T-helper 2 cell treated with Interferon-gamma antibody and Interleukin-4, amounts not matched to agents 5 μg/mL and 100 μg/mL, for 36 hours (primary cell): ENCODE measurements at places on chromosomes 1 and 21.

- DNase-seq: no peak
Measured at GRCh38 chr1:75334876-75335389, 200.7 kb downstream of the LHX8 start.

DNA sequence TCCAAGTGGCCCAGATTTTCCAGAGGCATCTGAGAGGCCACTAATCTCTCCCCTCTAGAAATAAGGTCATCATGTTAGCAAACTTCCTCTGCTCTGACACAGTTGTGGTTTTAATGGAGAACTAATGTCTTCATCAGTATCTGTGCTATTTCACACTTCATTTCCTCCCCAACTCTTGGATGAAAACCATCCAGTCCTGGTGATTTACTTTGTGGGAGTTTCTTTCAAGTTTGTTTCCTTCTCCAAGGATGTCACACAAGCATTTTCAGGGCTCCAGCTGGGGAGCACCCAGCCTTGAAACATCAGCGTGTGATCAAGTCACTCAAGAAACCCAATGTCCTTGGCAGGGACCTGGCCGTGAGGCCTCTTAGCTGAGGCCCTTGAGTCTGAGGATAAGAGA, 38.8 kb downstream of the TBX15 start:
- no peak for DNase-seq

GRCh38 chr1:223747838-223748335, 35.5 kb downstream of the CAPN2 start:
- DNase-seq: no peak

- DNase-seq: peak; percentile 15
Measured at GRCh38 chr1:13228343-13228781, 2.4 kb upstream of the PRAMEF18 start.

- no peak for DNase-seq
Measured at GRCh38 chr1:187237542-187237941, 408.8 kb downstream of the PLA2G4A start.

- DNase-seq: no peak
Measured at GRCh38 chr21:18253799-18254198, 9.2 kb downstream of the CHODL start.

GRCh38 chr1:38207275-38207674, 160.7 kb upstream of the POU3F1 start:
- no peak for DNase-seq

DNA sequence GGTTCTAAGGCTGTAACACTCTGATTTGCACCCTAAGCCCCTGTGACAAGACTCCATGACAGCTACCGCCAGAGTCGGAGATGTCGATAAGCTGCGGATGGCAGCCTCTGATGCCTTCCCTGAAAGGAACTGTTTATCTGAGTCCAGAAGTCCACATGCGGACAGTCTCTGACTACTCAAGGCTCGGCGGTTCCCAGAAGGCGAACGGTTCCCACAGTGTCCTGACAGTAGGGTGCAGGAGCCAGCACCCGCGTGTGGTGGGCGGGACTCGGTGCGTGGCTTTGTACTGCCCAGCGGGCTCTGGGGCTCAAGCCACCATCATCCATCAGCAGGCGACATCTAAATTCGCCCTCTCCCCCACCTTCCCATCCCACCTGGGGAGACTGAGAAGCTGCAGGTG, 30.7 kb downstream of the LRP8 start:
- DNase-seq: no peak

GRCh38 chr1:188427642-188428041, 1598.9 kb downstream of the PLA2G4A start:
- DNase-seq: no peak

- DNase-seq: no peak
Measured at GRCh38 chr1:205604825-205605505, 26.8 kb downstream of the ELK4 start.

- peak; percentile 36 for DNase-seq
Measured at GRCh38 chr1:153422450-153423068, 6.2 kb downstream of the S100A7A start.

GRCh38 chr1:231376875-231377549, 38.9 kb downstream of the SPRTN start:
- peak; percentile 28 for DNase-seq

DNA sequence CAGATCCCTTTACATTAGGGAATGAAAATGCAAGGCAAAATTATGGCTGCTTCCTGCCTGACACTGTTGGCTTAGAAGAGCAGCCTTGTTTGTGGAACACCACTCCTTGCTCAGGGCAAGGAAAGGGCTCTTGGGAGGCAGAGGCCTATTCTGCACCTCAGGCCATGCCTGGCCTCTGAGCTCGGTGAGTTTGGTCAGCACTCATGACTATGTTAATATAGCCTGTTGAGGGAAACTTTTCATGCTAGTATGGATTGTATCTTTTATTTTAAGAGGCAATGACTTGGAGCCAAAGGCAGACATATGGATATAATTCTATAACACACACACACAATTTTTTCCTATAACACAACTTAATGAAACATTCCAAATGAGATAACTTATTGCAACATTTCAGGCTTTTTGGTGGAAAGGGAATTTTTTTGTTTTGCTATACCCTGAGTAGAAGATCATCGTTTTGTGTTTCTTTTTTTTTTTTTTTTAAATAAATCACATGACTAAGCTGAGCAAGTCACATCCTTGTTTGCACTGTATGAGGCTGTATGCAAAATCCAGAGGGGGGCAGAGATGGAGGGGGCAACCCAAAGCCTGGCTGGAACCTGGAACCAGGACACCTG, 5.6 kb upstream of the YRDC start:
- no peak for DNase-seq

DNA sequence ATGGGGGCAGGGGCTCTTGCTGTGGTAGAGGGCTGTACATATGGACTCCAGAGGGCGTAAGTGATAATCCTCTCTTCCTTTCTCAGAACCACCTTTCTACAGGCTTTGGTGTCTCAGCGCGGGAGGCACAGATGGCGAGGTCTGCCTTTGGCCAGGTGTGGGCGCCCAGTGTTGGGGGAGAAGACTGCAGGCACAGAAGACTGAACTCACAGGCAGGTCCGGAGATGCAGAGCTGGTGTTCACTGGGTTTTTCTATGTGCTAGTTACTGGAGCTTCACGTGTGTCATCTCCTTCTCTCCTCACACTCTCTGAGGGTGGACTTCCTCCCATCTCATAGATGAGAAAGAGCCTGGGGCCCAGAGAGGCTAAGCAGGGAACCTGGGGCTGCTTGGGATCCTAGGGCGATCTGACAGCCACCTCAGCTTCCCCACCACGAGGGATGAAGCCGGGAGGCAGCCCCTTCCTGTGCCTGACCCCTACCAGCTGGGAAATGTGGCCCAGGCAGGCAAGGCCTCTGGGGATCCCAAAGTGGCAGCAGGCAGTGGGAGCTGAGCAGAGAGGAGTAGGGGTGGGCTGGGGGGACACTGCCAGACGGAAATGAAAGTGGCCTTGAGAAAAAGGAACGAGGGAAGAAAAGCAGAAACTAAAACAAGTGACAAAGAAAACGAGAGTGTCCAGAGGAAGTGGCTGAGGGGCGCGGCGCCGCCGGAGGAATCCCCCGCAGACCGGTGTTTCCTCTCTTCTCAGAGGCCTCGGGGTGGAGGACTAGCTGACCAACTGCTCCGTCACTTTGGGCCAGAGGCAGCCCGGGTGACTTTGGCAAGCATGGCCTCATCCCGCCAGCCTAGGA, 191.6 kb downstream of the HIVEP3 start:
- peak; percentile 32 for DNase-seq

DNA sequence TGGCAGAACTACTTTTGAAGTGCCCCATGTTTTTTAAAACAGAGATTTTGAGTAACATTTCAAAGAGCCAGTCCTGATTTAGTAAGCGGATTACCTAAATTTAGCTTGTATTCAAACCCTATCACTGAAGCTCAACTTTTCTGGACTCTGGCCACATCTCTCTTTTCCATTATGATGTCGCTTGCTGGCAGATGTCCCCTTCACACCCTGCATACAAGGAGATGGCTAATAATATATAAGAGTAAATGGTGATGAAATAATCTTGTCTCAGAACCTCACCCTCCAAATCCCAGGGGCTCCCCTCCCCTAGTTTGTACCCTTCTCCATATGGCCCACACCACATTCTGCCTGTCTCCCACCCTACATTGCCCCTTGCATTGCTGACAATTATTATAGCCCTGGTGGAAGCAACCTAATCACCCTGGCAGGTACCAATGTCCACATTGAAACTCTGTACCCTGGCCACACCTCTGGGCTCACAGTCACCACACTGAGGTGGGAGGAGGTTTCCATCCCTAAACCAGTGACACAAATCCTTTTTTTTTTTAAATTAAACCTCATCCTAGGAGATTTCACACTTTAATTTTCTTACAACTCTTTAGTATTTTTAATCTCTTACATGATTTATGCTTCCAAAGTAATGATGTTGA, 106.0 kb upstream of the SYT6 start:
- no peak for DNase-seq

- no peak for DNase-seq
Measured at GRCh38 chr1:23836037-23836436, 10.8 kb upstream of the HMGCL start.

GRCh38 chr1:157505481-157506272, 46.6 kb downstream of the FCRL5 start:
- DNase-seq: no peak

- no peak for DNase-seq
Measured at GRCh38 chr1:3001471-3002348, 19.6 kb upstream of the ACTRT2 start.

GRCh38 chr1:84078842-84079202, 65.2 kb upstream of the PRKACB start:
- no peak for DNase-seq

DNA sequence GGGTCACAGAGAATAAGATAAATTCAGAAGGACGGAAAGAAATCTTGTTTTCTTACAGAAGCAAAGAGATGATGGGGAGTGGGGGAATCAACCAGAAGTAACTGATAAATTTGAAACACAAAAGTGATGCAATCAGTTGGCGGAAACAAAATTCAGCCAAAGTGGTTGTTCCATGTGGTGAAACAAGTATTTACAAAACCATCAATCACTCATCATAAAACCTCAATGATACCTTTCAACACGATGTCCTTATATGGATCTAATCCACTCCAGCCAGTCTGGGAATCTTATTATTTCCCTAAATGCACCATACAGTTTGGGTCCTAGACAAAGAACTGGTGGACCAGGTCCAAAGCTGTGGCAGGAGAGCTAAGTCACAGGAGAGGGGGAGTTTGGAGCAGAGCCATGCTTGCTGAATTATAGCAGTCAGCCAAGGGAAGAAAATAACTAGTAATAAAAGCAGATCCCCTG, 303.8 kb upstream of the LRRC7 start:
- DNase-seq: no peak

DNA sequence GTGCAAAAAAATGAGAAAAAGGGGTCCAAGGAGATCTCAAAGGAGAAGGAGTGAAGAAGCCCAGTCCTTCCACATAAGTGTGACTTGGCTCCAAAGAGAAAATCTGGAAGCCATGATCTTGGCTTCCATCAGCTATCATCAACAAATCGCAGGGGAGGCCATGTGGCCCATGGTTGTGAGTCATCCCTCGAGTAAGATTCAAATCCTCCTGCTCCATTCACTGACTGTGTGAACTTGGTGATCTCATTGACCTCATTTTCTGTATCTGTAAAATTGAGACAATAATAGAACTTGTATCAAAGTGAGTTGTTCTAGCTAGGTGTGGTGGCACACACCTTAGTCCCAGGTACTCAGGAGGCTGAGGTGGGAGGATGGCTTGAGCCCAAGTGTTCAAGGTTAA, 79.1 kb upstream of the OLIG2 start:
- no peak for DNase-seq

DNA sequence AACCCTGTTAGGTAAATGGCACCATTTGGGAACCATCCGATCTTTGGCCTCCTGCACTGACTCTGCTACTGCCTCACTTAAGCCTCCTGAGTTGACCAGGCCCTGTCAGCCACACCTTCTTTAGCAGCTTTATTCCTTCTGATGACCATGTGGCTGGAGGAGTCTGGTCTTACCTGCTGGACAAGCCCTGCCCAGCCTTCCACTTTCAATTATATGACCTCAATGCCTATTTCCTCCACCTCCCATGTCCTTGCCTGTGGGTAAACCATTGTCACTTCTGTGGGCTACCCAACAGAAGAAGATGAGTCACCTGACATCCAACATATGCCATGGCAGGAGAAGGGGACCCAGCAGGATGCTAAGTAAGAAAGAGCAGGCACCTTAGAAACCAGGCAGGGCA, 393.8 kb downstream of the NTNG1 start:
- no peak for DNase-seq

GRCh38 chr1:156394835-156395461, 25.9 kb downstream of the RHBG start:
- no peak for DNase-seq

GRCh38 chr1:224739303-224739996, 123.3 kb downstream of the CNIH3 start:
- DNase-seq: no peak

- no peak for DNase-seq
Measured at GRCh38 chr1:153697191-153698019, 18.9 kb downstream of the NPR1 start.

DNA sequence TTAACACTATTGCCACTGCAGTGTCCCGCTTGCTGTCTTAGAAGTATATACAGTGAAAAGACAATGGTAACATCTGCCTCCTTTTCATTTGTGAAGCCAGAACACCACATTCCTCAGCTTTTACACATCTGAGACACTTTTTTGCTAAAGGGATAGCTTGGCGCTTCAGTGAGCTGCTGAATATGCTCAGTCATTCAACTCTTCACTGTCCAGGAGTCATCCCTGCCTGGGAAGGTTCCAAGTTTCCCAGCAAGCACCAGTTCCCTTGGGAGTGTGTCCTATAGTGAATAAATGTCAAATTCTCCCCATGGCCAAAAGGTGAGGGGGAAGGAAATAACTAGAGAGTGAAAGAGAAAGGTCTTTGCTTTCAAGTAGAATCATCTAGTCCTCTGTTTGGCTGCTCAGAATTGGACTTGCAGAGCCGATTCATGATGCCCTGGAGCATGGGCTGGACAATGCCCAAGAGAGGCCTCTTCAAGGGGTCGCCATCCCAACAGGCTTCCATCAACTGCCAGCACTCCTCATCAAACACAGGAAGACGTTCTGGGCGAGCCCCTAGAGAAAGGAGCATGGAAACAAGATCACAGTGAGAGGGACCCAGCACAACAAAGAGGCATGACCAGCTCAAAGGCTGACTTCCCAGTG, 25.5 kb upstream of the RBBP5 start:
- DNase-seq: no peak

DNA sequence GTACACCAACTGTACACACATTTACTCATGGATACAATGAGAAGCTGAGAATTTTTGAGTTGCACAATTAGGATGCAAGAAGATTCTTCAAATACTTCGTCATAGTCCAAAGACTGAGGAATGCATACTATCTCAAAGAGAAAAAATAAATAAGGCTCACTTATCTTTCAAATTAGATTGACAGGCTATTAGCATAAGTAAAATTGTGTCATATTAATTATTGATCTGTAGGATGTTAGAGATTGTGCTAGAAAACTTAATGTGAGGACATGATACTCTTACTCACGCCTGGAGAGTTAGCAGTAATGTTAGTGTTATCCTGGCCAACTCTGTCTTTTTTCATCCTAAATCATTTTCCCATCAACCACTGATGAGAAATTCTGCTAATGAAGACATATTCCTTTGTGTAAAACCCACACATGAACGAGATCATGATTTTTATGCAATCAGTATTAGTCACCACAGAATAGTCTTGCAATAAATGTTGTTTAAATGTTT, 659.0 kb downstream of the LTN1 start:
- no peak for DNase-seq

GRCh38 chr1:96955307-96956012, 233.9 kb downstream of the PTBP2 start:
- no peak for DNase-seq
